ENCODE measurements at places on chromosomes 2 and 18.

DNA sequence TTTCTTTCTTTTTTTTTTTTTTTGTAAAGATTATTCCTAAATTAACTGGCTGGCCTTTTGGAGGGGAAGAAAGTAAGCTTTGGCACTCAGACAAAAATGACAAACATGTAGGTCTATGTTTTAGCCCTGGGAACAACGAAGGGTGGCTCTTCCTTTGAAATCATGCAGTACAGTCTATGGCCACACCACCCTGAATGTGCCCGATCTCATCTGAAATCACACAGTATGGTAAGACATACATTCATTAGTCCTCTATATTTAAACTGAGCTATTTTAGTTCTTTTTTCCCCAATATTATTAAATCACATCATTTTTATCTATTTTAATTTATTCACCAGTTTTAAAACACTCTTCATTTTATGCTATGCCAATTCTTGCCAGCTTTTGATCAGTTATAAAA, 48.2 kb downstream of the PLA2R1 start:
- DNase-seq: no peak

GRCh38 chr2:149005471-149006077, 32.9 kb upstream of the LYPD6B start:
- DNase-seq: no peak

- DNase-seq: no peak
These were observed 160.7 kb upstream of the SP5 start for GRCh38 chr2:170554278-170554955.

- no peak for DNase-seq
These were observed 633 bp upstream of the ILKAP start for GRCh38 chr2:238203973-238204683.

DNA sequence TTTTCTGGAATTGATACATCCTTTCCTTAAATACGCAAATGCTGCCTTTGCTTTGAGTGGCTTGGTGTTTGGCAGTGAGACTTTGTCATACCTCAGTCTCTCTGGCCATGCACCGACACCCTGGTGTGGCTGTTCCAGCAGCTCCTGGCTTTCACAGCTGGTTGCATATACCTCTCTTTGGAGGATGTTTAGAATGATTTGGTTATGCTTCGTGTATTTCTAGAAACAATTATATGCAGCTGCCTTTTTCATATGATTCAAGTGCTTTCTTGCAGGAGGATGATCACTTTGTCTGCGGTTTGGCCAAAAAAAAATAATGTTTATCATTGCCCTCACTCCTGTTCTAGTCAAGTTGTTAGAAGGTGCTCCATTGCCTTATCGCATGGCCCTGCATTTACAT, 95.0 kb upstream of the EML6 start:
- no peak for DNase-seq

DNA sequence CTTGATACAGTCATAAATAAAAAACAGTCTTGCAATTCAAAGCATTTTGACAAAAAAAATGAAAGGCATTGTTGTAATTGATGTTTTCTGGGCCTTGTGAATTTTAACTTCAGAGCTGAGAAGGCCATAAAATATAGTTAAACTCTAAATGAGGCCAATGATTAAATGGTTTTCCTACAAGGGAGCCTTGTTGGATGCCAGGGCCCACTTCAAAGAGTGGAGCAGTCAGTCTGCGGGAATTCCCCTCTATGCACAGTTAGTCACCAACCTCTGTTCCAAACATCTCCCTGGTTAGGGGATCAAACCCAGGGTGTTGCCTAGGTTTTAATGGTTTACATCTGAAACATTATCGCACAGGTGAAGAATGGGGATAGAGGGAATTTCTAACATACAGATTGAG, 143.4 kb downstream of the NCKAP5 start:
- no peak for DNase-seq

DNA sequence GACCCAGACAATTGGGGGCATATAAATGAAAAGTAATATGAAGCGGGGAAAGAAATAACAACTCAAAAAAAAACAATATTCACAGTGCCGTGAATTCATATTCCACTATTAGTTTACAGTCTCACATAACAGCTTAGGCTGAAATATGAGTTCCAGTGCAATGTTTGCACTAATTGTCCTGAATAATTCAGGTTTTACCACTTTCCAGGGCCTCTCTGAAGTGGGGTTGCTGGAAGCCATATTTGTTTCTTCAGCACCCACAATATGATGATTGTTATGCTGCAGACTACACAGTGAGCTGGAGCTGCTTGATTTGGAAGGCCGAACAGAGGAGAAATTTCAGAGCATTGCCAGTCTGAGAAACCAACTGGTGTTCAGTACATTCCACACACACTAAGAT, 894.5 kb upstream of the ACVR2A start:
- DNase-seq: no peak

DNA sequence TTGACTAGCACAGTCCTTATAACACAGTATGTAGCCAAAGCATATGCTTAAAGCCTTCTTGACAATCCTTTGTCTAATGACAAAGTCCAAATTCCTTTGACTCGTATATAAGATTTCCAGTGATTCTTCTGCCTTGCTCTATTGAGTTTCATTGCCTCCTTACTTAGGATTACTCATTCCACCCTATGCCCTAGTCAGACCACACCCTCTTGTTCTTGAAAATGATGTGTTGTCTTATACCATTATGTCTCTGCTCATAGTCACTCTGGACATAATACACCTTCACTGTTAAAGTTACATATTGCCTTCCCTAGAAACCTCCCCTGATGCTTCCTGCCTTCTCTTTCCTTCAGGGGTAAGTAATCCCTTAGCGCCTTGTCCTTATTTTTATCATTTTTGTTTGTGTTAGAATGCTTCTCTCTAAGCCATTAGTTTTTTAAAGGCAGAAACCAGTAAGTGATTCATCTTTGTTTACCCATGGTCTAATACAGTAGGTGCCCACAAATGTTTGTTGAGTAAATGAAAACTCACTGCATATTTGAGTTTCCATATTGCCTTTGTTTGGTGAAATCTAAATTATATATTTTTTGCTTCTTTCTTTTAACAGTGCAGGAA, 19.3 kb downstream of the GPD2 start:
- DNase-seq: no peak

DNA sequence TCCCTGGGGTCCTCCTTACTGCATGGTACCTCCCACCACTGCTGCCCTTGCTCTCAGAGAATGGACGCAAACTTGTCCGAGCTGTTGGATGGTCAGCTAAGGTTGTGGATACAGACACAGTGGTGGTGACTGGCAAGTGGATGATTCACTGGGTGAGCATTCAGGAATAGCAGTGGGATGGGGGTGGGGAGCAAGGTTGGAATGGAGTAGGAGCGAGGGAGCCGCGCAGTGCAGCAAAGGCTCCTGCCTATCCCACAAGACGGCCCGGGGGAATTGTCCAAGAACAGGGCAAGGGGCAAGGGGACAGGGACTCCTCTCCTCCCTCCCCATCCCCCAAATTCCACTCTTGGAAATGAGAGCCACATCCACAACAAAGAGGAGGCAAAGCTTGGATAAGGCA, 102.2 kb downstream of the PIEZO2 start:
- DNase-seq: no peak

DNA sequence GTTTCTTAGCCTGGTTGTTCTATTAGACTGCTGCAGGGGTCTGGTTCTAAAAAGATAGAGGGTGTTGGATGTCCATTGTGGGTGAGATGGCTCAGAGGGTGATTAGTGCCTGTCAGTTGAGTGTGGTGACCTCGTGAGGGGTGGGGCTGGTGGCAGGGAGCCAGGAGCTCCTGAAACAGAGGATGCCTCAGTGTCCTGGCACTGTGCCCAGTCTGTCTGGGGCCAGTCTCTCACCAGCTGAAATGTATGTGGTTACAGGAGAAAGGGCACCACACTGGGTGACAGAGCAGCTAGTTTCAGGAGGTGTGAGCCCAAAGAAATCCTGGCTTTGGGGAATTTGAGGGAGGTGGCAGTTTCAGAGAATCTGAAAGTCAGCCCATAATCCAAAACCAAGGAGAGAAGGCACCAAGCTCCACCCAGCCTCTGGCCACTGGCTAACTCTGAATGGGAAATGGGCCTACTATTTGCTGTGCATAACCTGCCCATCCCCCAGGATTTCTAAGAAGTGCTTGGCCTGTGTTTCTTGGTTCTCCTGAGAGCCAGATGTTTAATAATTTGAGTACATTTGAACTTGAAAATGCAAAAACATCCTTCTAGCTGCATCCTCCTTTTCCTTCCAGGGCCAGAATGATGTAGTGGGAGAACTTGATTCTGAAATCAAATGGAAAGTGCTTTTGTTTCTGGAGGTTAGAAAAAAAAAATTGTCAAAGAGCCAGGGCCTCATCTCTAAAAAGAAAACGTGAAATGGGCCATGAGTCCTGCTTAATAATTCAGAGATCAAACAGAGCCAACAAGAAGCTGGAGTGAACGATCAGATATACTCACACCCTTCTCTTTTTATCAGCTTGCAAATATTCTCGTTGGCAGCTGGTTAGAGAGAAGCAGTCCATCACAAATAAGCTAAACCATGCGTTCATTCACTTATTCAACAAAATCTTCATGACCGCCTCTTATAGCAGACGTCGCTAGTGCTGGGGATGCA, 92.3 kb downstream of the B3GNT2 start:
- no peak for DNase-seq

GRCh38 chr2:21452263-21452662, 328.5 kb downstream of the TDRD15 start:
- no peak for DNase-seq

GRCh38 chr2:191930205-191930604, 83.3 kb upstream of the CAVIN2 start:
- no peak for DNase-seq

GRCh38 chr2:24870891-24871705, 48.9 kb downstream of the ADCY3 start:
- DNase-seq: no peak

- no peak for DNase-seq
These were observed 11.0 kb downstream of the SLC4A3 start for GRCh38 chr2:219638217-219638947.

DNA sequence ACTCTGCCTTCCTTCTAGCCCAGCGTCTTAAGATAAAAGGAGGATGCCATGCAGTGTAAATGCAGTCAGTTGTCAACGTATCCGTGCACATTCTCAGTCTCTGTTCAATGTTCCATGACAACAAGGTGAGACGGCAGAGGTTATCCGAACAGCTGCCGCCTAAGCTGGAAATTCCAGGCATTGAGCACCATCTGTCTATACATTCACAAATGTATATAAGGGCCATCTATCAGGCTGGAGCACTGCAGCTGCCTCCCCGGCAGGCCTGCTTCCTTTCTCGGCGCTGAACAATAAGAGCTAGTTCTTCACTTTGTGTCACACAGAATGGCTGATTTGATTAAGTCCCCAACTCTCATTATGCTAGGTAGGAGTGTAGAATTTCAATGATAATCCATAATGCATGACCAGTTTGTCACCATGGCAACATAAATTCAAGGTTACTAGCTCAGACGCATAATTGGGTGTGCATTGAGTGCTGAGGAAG, 282.2 kb upstream of the SOX11 start:
- DNase-seq: no peak

- peak; percentile 19 for DNase-seq
These were observed 130.6 kb upstream of the CBLN2 start for GRCh38 chr18:72674710-72675109.

DNA sequence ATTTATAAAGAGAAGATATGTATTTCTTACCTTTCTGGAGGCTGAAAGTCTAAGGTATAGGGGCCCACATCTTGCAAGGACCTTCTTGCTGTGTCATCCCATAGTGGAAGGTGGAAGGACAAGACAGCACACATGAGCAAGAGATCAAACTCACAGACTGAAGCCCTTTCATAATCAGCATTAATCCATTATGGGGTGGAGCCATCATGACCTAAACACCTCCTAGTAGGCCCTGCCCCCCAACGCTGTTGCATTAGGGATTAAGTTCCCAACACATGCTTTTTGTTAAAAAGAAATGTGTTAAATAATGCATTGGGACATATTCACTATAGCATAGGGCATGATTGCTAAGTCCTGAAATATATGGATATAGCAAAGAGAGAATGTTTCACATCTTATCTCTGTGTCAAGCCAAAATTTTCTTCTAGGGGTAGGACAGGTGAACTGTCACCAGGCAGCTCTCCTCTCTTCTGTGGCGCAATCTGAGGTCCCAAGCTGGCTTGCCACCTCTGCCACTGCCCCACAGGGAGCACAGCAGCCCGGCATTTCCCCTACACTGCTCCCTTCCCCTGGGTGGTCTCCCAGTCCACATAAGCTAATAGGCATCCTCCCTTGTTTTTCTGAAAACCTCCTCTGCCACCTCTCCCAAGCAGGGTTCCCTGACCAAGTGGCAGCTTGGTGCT, 8.3 kb upstream of the CTIF start:
- no peak for DNase-seq

DNA sequence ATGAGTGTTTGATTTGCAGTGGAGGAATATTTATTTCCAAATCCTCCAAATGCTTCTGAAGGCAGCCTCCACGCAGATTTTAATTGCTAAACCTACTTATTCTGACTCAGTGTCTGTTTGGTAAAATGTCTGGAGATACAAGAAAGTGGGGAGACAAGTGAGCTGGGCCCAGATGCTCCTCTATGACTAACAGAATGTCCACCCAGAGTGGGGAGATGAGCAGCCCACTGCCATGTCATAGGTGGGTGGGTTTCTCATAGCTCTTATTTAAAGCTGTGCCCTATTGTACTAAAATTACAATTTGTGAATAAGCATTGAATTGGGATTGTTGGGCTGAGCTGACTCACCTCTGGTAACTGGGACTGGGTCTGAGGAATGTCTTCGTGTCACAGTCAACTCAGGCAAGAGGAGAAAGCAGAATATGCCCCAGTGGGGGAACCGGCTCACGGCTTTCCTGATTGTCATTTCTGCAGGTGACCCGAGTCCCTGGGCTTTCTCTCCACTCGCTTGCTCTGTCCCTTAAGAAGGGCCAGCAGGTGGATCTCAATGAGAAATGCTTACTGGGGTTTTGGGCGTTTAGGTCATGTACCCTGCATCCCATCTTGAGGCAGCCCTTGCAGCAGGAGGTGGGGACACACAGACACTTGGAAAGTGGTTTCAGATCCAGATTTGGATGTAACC, 116.3 kb upstream of the SPRED2 start:
- no peak for DNase-seq

DNA sequence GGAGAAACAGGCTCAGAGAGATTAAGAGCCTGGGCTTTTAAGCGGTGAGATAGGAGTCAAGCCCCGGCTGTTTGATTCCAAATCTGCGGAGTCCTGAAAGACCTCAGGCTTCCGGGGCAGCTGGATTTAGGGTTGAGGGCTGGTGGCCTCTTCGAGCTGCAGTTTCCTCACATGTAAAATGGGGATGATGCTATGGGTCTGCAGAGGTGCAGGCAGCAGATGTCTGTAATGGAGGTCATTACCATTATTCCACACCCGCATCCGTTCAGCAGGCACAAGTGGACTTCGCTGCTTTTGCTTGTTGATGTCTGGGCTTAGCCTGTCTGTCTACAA, 175.6 kb upstream of the HS6ST1 start:
- DNase-seq: no peak

DNA sequence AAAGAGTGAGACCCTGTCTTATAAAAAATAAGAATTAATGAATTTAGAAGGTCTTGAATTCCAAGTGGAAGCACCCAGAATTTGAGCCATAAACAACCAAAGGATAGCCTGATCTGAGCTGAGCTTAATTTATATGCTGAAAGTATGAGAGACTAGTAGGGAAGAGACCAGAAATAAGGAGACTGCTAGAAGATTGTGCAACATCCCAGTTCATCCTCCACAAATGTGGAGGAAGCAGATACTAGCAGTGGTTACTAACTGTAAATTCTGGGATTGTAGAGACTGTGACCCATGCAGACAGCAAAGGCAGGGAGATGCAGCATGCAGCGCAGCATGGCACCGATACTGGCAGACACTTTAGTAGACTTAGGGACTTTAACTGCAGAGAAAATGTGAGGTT, 1.5 kb upstream of the SULT1C2 start:
- DNase-seq: no peak
